ENCODE measurements at places on chromosomes 2 and 18.

GRCh38 chr18:47172476-47172875 lies 3.7 kb downstream of the IER3IP1 start:
- DNase-seq, result no peak

DNA sequence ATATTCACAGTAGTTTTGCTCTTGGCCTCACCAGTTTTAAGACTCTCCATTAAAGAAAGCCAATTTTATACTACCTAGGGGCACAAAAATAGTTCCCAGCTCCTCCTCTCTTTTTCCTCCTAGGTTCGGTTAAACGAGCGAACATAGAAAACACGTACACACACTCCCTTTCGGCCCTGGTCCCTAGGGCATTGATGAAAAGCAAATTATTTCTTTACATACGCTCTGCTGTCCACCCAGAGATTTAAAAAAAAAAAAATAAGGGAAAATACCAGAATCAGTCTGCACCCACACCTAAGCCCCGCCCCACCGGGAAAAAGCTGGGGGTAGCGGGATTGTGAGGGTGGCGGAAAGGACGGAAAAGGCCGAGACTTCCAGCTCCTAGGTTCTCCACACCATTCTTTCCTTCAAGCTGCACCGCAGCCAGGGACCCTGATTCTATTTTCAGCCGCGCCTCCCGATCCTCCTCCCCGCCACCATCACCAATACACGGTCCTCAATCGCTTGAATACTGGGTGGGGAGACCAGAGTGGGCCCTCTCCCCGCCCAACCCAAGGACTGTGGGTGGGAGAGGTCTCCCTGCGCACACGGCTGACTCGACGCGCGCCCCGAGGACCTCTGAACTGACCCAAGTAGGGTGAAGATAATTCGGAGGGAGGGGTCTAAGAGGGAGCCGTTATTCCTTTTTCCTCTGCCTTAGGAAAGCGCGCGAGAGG lies 769 bp downstream of the ATF2 start:
- no peak for DNase-seq

DNA sequence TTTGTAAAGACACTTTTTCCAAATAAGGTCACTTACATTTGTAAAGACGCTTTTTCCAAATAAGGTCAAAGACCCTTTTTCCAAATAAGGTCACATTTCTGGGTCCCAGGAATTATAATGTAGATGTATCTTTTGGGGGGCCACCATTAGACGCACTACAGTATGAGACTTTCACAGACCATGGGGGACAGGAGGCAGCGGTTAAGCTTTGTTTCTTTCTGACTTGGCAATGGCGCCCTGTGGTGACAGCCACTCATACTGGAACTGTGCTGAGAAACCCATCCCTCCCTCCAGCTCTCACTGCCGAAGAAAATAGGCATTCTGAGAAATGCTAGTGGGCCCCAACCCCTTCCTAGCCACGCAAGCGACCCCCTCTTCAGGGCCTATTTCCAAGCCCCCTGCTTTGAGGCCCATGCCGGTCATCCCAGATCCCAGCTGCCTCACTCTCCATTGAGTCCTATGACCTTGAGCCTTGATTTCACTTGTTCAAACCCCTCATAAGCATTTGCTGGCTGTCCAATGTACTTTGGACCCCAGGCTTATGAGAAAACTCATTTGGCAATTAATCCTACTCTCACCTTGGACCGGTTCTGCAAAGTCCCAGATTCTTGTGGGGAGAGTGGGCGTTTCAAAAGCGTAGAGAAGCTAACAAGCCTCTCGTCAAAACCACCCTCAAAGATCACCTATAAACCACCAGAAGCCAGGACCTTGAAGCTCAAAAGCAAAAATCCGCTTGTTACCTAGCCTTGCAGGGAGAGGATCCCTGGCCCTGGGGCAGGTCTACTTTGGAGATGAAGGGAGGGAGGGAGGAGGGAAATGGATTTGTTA lies 11.3 kb upstream of the SPATA3 start:
- no peak for DNase-seq

DNA sequence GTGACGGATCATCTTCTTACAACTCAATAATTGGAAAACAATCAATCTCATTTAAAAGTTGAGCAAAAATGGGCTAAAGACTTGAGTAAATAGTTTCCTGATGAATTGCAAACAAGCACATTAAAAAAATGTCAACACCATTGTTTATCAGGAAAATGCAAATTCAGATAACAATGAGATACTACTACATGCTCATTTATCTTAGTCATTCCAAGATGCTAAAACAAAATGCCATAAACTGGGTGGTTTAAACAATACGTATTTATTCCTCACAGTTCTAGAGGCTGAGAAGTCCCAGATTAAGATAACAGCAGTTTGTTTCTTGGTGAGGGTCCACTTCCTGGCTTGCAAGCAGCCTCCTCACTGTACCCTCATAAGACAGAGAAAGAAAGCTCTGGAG lies 359.6 kb downstream of the NR4A2 start:
- DNase-seq, result no peak

DNA sequence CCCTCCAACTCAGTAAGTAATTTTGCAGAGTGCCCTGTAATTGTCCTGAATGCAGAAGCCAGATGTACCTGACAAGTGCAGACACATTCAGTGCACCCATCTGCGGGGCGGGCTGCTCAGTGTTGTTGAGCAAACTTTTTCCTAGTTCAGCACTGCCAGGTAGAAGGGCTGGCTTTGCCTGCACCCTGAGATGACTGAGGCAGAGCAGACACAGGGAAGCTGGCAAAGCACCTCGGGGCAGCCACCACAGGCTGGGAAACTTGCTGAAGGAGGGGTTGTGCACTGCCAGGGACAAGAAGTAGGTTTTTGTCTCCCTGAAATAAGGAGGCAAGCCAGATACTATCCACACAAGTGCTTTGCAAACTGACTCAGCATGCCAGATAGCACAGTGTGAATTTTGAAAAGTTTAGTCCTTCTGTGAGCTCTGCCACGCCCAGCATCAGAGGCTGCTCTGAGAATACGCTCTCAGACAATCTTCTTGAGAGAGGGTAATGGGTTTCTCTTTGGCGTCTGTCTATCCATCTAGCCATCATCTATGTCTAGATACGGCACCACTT lies 62.3 kb downstream of the SOWAHC start:
- DNase-seq, result no peak

GRCh38 chr18:4869155-4869554 lies 327.9 kb downstream of the AKAIN1 start:
- DNase-seq, result no peak

DNA sequence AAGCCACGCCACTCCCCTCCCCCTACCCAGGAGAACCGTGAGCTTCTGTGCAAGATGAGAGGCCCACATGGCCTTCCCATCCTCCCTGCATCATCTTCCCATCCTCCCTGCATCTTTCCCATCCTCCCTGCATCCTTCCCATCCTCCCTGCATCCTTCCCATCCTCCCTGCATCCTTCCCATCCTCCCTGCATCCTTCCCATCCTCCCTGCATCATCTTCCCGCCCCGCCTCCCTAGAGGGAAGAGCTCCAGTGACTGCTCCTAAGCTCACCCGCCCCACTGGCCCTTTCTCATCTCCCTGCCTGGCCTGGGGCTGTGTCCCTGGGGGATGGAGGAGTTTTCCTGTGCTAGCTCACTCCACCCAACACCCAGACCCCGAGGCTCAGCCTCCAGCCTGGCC lies 93.3 kb upstream of the ASAP2 start:
- DNase-seq, result no peak

- no peak for DNase-seq
Measured at GRCh38 chr18:57806978-57807285, 3.8 kb upstream of the ATP8B1 start.

DNA sequence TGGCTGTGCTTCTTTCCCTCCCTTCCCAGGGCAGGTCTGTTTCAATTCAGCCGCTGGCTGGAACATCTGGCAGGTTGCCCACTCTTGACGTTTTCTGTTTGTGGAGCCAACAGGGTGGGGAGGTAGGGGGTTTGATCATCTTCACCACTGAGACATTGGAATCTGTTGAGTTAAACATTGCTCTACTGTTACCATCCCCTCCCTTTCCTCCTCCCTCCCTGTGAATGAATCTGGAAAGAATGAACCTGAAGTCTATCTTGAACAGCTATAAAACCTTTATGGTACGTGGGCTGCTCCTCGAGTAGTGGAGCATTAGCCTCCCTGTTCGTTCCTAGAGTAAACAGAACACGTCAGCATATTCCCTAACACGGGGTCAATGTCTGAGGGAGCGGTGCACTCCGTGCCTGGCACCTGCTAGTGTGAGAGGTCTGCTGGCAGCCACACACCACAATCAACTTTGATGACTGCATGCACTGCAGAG lies 249.9 kb upstream of the RBBP8 start:
- DNase-seq, result no peak

DNA sequence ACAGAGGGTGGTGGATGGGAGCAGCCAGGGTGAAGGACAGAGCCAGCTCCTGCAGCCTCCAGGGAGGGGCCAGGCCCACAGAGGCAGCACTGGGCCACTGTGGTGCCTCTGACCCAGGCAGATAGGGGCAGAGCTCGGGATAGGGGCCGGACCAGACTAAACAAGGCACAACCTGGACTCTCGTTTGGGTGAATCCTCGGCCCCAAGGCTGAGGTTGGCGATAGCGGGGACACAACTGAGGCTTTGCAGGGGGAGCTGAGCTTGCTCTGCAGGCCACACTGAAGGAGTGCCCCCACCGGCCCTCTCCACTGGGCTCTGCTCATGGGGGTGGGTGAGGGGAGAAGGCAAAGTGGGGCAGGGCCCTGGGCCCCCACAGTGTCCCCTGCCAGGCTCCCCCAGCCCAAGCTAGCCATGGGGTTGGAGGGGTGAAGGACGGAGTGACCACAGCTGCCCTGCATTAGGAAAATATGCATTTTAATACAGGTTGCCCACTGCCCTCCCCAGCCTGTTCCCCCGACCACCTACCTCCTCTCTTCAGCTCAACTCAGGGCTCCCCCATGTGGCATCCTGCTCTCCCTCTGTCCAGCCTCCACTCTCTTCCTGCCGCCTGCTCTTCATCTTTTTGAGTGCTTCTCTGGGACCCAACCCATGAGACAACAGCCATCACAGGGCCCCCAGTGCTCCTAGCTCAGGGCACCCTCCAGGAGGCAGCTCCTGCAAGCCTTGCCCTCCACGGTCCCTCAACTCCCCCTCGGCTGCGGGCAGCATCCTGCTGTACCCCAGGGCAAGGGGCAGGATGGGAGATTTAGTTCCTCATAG lies 152.8 kb downstream of the INHBB start:
- no peak for DNase-seq

DNA sequence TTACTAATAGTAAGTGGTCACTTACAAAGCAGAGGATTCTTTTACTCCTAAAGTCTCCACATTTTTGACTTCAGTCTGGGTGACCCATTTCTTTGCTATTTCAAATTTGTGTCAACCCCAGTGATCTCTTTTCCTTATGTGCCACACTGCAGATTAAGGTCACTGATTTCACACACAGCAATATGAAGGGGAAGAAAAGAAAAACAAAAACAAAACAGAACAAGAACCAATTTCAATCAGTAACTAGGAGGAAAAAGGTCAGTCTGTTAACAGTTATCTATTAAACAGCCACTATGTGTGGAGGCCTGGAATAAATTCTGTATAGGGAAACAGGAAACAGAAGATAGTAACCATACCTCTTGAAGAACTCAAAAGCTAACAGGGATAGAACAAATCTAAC lies 72.0 kb upstream of the ACVR2A start:
- no peak for DNase-seq

- DNase-seq, result no peak
Measured at GRCh38 chr18:25726298-25726697, 364.1 kb downstream of the SS18 start.

DNA sequence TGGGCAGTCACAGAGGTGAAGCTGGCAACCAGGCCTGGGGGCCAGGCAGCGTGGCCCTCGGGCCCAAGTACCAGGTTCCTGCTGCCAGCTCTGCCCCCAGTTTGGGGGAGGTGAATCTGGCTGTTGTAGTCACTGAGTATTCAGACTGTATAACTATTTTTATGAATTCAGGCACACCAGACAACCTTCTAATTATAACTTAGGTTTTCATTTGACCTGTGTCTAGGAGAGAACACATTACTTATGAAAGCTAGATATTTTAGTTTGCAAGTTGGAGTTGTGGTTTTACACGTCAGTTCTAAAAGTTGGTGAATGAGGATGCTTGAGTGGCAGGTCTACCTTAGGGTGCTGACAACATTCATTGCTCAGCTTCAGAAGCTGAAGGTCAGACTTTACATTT lies 71.7 kb downstream of the LIMS1 start:
- no peak for DNase-seq

GRCh38 chr2:175103191-175103590 lies 64.8 kb downstream of the ATF2 start:
- no peak for DNase-seq

DNA sequence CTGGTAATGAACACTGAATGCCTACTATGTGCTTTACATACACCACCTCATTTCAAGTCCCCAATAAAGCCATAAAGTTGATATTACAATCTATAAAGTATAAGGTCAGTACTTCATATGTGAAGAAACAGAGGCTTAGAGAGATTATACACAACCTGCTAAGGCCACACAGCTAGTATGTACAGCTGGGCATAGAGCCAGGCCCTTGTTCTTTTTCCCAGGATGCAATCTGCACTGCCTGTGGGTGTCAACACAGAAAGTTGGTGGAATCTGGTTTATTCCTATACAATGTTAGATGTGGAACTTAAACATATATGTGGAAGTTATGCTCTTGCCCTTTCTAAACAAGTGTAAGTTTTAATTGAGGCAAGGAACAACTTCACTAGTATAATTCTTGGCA lies 32.8 kb downstream of the INSIG2 start:
- no peak for DNase-seq

DNA sequence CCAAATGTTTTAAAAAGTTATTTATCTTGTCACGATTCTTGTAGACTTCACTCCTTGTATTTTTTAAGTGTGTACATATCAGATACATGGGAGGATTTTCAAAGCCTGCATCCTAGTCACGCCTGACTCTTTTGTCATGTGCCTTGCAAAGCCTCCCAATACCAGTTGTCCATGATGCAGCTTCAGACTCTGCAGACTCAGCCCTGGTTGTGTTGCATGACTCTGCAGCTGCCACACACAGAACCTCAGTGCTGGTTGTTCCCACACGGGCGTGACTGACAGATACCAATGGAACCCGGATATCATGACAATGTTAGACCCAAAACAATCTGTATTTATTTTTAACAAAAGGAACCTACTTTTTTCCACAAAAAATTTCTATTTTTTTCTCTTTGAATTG lies 38.2 kb downstream of the TPO start:
- no peak for DNase-seq

GRCh38 chr2:16169381-16169960 lies 229.1 kb downstream of the MYCN start:
- no peak for DNase-seq

DNA sequence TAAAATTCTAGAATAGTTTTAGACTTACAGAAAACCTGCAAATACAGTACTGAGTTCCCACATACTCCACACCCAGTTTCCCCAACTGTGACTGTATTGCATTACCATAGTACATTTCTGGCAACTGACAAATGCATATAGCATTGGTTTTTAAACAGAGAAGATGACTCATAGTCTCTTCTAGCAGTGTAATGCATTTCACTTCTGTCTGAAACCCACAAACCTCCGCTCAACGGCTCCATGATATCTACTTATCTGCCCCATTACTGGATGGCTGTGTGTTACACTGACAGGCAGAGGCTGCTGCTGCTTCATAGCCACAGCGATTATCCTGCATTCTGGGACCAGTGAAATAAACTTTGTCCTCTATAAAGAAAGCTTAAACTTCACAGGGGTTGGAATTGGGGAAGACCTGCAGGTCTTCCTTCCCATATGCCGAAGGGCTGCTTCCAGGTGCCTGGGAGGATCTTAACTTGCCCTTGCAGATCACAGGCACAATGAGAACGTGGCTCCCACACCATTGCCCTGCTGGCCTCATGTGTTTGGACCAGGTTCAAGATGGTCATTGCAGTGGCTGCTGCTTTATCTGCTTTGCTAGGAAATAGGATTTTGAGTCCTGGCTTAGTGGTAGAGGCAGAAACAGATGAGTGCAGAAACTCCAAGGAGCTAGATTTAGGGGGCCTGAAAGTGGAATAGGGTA lies 742.6 kb upstream of the HS6ST1 start:
- DNase-seq, result no peak

All from NCI-H1417 treated with DMSO at 0.1 percent for 48 hours (cell line).